ENCODE measurements at places on chromosomes 3 and 15. TPM values are rescaled to one million over a fixed set of nuclear protein-coding genes. Genes with fewer than 3 reads are reported as not detected.

GRCh38 chr3:52463416-52463815, 8.0 kb downstream of the NISCH start:
- no peak for DNase-seq

GRCh38 chr15:92111291-92111690, 257.8 kb downstream of the SLCO3A1 start:
- DNase-seq, result no peak

- DNase-seq, result no peak
These were observed at the start of gene PRRT3 for GRCh38 chr3:9951962-9952805. Gene PRRT3, minus strand, starts transcription at chr3:9952408. Its CDS starts 2,293 bp downstream, at chr3:9950115.

GRCh38 chr15:28184166-28184565, 85.1 kb upstream of the OCA2 start:
- no peak for DNase-seq

The DUOX1 gene
- polyA plus RNA-seq, result 1.3 TPM

Data from sigmoid colon (tissue), 7 donors.